NCI-H1105 (cell line): ENCODE measurements at places on chromosomes 6 and 20.
A peak's percentile ranks its signal among the peaks of the same experiment; 100 is the strongest.

DNA sequence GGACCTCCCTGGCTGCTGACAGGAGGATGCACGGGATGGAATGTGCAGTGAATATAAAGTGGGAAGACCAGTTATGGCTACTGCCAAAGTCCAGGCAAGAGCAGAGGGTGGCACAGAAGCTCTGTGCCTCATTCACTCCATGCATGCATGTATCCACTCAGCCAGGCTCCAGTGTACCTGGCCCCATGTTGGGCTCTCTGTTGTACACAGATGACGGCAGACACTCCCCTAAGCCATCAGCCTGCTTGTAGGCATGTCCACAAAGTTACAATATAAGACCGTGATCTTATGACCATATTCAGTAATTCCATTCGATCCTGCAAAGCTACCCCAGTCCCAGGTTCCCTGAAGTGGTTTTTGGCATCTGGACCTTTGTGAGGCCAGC is 116.8 kb downstream of the PREX1 start:
- no peak for DNase-seq

GRCh38 chr6:56399250-56399671 is 151.9 kb upstream of the COL21A1 start:
- DNase-seq, result no peak

- peak; percentile 90 for DNase-seq
Measured at GRCh38 chr6:156776840-156777576, at the start of gene ARID1B. Gene ARID1B (plus strand): TSS chr6:156777378. CDS start chr6:156777681, 303 bp downstream.

GRCh38 chr20:33169176-33169794 is 1.3 kb downstream of the BPIFA2 start:
- no peak for DNase-seq

GRCh38 chr20:38429301-38429700 is 5.8 kb downstream of the SNHG17 start:
- DNase-seq, result no peak

DNA sequence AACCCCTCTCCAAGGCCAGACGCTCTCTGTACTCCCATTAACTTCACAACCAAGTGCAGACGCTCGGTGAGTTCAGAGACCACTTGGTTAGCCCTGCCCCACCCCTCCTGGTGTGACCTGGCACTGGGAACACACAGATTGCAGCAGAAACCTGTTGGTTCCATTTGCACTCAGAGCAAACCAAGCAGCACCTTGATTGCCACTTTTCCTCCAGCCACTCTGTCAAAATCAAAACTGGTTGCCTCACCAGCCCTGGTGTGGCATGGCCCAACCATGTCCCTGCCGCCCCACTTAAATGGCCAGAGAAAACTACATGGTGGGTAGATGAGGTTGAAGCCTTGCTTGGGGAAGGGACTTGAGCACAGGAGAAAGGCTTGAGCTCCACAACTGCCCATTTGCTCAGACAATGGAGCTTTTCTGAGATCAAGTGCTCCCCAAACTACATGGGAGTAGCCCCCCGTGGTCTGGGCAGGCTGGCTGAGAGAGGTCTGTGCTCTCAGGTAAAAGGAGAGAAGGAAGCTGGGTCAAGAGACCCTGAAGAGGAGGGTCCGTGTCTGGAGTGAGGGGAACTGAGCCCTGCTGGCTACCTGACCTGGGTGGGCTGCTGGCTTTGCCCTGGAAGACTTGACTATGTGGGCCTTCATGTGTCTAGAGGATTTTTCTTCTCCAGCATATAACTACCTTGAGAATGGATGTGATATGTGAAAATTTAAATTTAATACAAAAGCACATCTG is 43.4 kb downstream of the PLCG1 start:
- DNase-seq, result no peak

DNA sequence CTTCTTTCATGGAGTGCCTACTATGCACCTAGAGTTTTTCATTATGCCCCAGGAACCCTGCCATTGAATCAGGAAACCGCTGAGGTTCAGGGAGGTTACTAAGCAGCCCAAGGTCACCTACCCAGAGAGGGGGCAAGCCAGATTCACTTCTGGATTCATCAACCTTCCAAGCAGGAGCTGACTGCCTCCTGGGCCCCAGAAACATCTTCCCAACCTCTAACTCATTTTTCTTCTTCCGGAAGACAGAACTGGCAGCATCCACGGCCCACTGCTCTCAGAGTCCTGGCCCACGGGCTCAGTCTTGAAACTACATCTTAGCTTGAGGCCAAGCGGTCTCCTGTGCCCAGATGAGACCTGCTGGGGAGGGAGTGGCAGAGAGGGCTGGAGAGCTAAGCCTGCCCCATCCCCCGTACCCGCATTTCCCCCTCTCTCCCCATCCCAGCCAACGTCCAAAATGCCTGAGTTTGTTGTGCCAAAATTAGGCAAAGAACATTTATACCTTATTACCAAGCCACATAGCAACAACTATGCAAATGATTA is 281.0 kb downstream of the CDC5L start:
- DNase-seq, result no peak

DNA sequence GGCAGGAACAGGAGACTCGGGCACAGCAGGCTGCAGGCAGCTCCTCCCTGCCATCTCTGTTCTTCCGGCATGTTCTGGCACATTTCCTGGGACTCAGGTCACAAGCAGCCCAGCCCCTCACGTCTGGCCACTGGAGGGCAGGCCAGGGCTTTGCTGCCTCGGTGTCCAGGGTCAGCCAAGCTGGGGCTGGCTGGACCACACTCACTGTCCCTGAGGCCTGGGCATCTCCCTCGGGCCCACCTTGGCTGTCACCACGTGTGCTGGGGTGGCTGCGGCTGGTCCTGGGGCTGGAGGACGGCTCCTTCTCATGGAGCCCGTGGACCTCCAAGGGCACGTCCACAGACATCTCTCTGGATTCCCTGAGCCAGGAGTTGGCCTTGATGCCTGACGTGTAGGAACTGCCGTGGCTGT is 18.5 kb downstream of the FRMD1 start:
- DNase-seq, result no peak
